Stimulated activated CD4-positive, alpha-beta T cell treated with anti-CD3 and anti-CD28 coated beads, Interleukin-1b, Interleukin-23, amount 100 ng/mL, for 1 hour (primary cell): ENCODE measurements at places on chromosomes 1 and 21.

DNA sequence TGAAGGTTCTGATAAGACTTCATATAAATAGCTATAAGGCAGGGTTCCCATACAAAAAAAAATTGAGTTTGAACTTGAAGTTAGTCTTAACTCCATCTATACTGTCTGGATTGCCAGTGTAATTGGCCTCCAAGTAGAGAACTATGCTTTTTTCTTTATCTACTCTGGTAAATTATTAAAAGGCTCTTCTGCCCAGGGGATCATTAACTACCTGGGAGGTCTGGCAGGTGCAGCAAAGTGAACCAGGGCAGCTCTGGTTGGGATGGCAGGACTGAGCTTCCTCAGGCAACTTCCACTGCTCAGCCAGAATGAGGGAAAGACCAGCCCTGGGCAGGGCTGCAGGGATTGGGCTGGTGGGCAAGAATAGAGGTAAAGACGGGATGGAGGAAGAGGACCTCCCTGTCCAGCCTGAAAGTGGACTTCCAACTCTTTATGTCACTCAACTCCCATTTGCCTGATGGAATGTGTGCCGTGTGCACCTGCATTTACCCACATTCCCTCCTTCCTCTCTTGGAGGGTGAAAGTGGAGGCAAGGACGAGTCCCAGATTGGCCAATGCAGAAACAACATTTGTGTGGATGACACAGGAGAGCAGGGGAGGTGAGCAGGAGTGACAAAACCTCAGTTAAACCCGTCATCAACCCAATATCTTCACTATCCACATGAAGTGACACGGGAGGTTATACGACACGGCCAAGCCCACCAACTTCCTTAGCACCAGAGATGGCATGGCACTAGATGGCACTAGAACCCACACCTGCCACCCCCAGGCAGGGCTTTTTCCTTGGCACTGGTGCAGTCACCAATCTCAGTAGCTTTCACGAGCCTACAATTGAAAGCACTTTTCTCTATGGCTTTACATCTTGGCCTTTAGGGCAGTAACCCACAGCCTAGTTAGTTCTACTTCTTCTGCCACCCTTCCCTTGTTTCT is 25.2 kb downstream of the CCN1 start:
- no peak for DNase-seq

- DNase-seq = no peak
These were observed 1.8 kb upstream of the GBP5 start for GRCh38 chr1:89274411-89274857.

GRCh38 chr1:55428944-55429931 is 214.1 kb upstream of the USP24 start:
- no peak for DNase-seq

DNA sequence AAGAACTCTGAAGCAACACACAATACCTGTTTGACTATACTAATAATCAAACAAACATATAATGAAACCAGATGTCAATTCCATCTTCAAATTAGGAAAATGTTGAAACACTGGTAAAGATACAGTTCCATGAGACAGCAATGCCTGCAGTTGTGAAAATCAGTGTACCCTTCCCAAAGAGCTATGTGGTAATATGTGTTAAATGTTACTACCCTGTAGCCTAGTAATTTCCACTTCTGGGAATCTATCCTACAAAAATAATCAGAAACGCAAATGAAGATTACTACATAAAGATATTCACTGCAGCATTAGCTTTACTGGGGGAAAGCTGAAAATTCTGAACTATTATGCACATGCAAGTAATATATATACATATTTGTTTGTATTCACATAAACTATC is 16.9 kb downstream of the GLIS1 start:
- DNase-seq = no peak
